ENCODE measurements at places on chromosomes 4 and X. TPM values are rescaled to one million over a fixed set of nuclear protein-coding genes. Genes with fewer than 3 reads are reported as not detected.

KIT gene
- 15.2 TPM for polyA plus RNA-seq

DNA sequence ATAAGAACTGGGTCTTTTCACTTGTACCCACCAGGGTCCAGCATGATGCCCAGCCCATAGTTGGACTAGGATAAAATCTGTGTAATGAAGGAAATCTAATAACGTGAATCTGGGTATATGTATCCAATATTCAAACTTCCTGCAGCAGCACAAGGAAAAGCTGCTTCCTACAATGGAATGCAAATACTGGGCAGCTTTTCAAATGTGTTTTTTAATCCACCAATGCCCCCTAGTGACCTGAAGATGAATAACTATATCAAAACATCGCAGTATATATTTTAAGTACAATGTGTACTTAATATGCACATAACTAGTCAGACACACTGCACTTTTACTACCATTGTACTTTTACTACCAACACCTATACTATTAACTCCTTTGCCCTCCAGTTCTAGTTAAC lies 5.3 kb downstream of the APOO start:
- no peak for DNase-seq

RPS3A gene
- polyA plus RNA-seq, result 4,907 TPM

JAKMIP1 gene
- polyA plus RNA-seq, result 0.22 TPM

DNA sequence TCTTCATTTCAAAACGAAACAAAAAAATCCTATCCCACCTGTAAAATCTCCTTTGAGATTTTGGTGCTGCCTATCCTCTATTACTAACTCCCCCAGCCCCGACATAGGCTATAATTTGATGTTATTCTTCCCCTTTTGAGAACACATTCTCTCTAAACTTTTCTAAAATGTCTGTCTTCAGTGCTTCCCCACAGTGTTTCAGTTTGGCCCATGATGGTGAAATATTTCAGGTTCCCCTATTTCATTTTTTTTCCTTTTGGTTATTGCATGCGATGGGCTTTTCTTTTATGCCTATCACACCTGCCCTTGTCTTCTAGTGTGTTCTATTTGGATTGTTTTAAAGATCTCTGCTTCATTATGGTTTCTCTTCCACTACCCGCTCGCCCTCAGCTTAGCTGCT lies 14.7 kb downstream of the BCORL1 start:
- no peak for DNase-seq

NPNT gene
- polyA plus RNA-seq, result 207 TPM

DNA sequence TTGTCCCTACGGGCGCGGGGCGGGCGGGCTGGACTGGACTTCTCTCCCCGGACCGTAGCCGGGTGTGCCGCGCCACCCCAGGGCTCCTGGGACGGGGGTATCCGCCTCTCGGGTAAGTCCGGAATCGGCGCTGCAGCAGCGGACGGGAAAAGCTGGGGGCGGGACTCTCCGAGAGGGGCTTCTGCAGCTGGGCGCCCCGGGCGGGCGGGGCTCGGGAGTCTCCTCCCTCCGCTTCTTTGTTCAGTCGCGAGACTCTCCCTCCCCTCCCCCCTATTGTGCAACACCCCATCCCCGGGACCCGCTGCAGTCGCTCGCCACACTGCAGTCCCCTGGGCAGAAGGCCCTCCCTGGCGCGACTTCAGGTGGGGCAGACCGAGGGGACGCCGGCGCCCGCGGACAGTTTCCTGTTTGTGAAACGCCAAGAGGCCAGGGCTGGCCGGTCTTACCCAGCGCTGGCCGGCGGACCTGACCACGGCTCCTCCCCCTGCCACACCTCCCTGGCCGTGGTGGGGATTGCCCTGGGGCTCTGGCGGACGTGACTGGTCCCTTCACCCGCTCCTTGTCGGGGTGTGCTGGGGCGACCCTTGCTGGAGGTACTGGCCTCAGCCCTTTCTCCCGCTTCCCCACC lies 966 bp downstream of the CCNG2 start:
- peak; percentile 82 for DNase-seq

DNA sequence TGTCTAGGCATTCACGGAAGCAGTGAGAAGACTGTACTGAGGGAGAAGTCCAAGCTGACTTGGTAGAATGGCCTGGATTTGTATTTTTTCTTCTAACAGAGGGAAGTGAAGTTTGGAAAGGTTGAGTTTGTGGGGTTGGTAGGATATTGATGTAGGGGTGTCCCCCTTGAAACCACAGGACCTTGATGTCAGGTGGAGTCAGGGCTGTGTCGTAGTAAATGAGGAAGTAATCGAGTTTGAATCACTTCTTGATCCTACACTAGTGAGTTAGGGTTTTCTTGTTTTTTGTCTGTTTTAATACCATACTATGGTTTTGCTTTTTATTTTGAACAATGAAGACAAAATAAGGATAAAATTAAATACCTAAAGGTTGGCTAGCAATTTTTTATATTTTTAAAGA lies 30.1 kb upstream of the ANAPC4 start:
- no peak for DNase-seq

DNA sequence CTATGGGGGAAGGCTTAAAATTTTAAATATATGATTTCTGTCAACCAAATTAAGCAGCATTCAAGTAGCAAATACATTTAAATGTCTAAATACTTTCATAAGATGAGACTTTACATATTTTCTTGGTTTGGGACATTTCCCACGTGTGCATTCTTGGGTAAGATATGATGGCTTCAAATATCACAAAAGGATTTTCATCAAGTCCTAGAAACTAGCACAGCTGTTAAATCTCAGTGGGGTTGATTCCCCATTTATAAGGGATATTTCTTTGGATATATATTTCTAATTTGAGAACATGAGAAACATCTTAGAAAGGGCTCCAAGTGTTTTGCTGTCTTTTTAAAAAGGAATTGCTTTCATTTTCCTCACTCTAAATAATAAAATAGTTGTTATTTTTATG lies 90.2 kb downstream of the P2RY10 start:
- DNase-seq, result no peak

ADAM29 gene
- polyA plus RNA-seq, result not detected

DNA sequence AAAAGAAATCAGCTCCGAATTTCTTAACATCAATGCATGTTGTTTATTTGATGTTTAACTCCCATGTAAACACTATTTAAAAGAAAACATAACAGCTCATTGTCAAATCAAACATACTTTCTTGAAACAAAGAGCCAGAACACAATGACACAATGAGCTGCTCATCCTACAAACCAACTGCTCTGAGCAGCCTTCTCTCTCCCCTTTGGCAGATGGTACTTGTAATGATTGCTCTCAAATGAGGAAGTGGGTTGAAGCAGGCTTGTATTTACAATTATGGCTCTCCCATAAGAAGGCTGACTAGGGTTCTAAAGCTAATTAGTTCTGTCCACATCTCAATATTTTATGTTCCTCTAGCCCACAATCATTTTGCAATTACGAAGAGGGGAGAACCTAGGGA lies 637.8 kb upstream of the ADGRL3 start:
- no peak for DNase-seq

GRCh38 chr4:136329042-136329662 lies 1203.1 kb downstream of the PCDH18 start:
- DNase-seq, result no peak

DNA sequence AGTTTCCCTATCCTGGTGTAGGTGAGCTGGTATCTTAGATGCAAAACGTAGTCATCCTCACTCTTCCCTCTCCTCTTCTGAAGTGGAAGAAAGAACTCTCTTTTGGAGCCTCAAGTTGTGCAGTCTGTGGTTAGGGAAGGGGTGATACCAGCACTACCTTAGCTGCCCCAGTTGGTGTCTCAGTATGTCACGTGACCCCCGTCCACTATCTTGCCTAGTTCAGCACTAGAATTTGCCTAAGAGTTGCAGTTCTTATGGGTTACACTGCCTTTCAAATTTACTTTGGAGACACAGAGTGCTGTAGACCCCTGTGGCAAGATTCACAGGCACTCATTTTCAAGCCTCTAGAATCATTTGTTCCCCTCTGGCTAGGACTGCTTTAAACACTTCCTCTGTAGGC lies 322.8 kb upstream of the EDA2R start:
- no peak for DNase-seq

- no peak for DNase-seq
Observed at GRCh38 chr4:86595426-86595805, 1.3 kb downstream of the PTPN13 start.

- no peak for DNase-seq
Observed at GRCh38 chr4:184722798-184723197, 11.1 kb downstream of the CENPU start.

DNA sequence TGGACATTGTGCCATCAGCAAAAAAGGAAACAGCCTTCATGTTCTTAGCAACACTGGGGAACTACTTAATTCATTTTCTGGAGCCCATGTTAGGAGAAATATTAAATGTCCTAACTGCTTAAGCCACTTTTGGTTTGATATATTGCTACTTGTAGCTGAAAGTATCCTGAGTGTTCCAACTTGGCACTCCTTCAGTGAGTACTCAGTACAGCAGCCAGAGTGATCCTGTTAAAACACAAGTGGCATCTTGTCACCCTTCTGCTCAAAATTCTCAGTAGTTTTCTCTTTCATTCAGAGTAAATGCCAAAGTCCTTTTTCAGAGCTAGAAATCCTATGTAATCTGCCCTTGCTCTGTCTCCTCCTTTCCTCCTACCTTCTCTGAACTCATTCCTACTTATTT lies 522.0 kb downstream of the GRID2 start:
- DNase-seq, result no peak

Measured in left renal cortex interstitium (tissue), 4 donors.